Cortex of kidney (tissue), 1 donor: ENCODE measurements at places on chromosomes 11 and 22.

GRCh38 chr11:93324500-93324899 lies 6.0 kb upstream of the DEUP1 start:
- DNase-seq = no peak

- no peak for DNase-seq
These were observed 87.0 kb downstream of the GRK3 start for GRCh38 chr22:25651332-25652085.

DNA sequence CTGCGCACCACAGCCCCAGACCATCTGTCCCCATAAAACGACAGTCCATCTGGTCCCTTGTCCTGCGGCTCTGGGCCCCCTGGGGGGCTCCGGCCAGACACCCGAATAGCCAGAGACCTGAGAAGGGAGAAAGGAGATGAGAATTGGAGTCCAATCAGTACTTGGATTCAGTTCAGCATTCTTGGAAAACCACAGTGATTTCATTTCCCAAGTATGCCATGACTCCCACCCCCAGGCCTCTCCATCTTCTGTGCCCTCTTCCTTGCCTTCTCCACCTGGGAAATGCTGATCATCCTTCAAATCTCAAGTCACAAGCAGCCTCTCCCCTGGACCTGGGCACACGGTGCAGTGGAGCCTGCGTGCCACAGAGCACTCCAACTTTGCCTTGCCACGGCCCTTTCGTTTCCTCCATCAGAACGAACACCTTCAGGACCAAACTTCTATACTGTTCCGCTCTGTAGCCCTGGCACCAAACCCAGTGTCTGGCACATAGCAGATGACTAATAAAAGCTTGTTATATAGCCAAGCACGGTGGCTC lies 10.9 kb upstream of the MFNG start:
- DNase-seq = no peak

- DNase-seq = no peak
These were observed 690.6 kb downstream of the TBC1D22A start for GRCh38 chr22:47453049-47453448.

DNA sequence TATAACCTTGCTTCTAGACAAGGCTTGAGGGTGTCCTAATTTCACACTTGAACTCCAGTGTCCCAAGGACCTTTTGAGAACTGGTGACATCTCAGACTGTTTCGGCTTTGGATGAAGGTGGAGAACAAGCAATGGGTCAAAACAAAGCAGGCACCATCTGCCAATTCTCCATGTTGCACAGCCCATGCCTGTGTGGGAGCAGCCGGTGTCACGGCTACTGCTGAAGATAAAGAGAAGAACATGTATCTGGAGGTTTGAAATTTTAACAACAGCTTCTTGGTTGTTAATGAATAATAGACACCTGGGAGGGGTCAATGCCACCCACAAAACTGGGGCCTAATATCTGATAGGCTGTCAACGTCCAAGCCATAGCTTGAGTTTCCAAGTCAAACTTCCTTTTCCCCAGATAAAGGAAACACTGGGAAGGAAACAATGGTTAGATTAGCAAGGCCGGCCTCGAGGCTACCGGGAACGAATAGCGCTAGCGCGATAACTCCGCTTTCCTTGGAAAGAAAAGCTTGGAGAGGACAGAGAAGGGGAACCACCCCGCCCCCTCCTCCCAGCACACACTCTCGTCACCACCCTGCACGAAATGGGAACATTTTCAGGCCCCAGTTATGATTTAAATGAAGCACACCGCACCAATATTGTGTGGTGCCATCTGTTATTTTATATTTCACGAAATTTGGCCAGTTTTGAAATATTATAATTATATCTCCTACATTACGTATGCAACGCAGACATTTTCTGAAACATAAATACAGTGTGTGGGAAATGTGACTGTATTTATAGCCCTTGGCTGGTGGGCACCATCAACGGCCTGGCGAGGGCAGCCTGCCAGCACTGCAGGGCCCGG lies 21.8 kb upstream of the OPCML start:
- no peak for DNase-seq

DNA sequence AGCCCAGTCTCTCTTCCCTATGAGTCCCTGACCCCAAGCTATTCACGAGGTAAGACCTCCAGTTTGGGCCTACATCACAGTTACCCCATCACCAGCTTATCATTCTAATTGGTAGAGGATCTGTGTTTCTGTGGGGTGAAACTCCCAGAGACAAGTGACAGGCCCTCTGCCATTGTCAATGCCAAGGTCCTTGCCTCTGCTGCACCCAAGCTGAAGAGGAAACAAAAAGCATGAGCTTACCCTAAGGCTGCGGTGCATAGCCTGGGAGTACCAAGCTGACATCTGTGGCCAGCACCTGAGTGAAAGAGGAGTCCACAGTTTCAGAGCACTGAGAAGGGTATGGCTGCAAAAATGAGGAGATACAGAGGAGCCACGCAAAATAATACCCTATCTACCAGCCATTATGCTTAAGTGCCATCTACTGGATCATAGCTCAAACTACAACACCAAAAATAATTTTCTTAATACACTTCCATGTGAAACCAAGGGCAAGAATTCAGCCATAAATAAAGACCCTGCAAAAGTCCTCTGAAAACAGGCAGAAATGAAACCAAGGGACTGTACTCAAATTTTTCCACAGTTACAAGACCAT lies 62.3 kb upstream of the ANO5 start:
- no peak for DNase-seq

GRCh38 chr22:23388517-23388890 lies 191.6 kb downstream of the IGLL1 start:
- no peak for DNase-seq
